Hematopoietic multipotent progenitor cell treated with erythropoietin and hydrocortisone succinate and interleukin-3 and kit ligand, for 8 days (in vitro differentiated cells): ENCODE measurements at places on chromosomes 1 and 21.

DNA sequence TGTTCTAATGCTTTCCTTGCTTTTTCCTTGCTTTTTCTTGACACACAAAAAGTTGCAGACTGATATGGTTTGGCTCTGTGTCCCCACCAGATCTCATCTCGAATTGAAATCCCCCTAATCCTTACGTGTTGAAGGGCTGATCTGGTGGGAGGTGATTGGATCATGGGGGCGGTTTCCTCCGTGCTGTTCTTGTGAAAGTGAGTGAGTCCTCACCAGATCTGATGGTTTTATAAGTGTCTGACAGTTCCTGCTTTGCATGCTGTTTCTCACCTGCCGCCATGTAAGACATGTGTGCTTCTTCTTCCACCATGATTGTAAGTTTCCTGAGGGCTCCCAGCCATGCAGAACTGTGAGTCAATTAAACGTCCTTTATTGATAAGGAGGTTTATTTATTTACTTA lies 11.3 kb downstream of the SPATA17 start:
- no peak for DNase-seq

GRCh38 chr1:9292361-9293240 lies at the start of gene SPSB1:
TSS of gene SPSB1 (plus strand) at chr1:9292894. CDS start at chr1:9355892, 62,998 bp downstream.
- DNase-seq = peak; percentile 51

DNA sequence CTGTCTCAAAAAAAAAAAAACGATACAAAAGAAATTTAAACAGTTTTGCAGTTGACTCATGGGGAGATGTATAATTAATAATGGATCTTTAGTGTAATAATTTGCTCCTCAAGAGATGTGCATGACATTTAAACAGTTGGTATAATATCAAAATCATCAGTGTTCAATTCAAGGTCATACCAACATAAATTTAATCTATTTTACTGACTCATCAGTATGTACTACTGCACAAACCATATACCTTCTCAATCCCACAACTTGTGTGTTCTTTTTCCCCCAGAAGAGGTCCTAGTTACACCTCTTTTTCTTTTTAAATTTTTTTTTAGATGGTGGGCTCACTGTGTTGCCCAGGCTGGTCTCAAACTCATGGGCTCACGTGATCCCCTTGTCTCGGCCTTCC lies 23.6 kb downstream of the CDKN2C start:
- no peak for DNase-seq

GRCh38 chr1:118047006-118047649 lies 117.6 kb downstream of the WDR3 start:
- DNase-seq = no peak

GRCh38 chr1:53439337-53440207 lies 19.6 kb upstream of the DMRTB1 start:
- DNase-seq = no peak

DNA sequence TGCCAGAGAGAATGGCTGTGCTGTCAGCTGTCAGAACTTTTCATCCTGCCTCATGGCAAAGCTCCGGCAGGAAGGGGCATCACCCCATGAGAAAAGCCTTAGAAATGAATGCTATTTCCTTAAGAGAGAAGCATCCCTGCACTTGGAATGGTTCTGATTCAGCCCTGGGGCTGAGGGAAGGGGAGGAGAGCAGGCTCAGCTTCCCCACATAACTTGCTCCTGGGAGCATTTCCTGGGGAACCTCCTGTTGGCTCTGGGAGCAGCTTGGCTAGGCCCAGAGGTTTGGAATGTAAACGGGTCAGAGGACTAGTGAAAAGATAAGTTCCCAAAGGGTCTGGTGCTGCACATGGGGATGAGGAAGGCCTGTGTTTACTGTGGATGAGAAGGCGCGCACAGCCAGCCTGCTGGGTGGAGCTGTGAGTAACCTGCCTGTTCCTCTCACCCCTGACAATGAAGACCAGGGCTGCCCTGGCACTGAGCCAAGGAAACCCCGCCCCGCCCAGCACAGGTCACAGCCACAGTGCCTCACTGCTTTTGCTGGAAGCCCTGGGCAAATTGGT lies 5.0 kb downstream of the PRELP start:
- DNase-seq = peak; percentile 29

GRCh38 chr1:45141247-45142003 lies 65.0 kb downstream of the ZSWIM5 start:
- no peak for DNase-seq

DNA sequence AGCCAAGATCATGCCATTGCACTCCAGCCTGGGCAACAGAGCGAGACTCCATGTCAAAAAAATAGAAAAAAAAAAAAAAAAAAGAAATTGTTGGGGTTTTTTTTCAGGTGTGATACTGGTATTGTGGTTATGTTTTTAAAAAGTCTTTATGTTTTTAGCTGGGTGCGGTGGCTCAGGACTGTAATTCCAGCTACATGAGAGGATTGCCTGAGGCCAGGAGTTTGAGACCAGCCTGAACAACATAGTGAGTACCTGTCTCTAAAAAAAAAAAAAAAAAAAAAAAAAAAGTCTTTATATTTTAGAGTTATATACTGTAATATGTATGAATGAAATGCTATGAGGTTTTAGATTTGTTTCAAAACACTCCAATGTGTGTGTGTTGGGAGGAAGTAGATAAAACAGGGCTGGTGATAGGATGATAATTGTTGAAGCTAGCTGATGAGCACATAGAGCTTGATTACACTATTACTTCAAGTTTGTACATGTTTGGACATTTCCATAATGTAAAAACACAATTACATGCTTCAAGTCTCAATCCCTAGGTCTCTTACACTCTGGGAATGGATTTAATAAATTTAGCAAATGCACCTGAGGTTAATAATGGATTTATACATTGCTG lies 30.2 kb upstream of the ATP5PO start:
- peak; percentile 75 for DNase-seq

- DNase-seq = no peak
Observed at GRCh38 chr1:229563241-229563640, 4.7 kb upstream of the ABCB10 start.
